Anterior cingulate cortex (tissue), 58 donors: ENCODE measurements at places on chromosomes 16 and 17.

GRCh38 chr17:44147812-44148211 is 6.1 kb downstream of the HROB start:
- DNase-seq, result no peak

DNA sequence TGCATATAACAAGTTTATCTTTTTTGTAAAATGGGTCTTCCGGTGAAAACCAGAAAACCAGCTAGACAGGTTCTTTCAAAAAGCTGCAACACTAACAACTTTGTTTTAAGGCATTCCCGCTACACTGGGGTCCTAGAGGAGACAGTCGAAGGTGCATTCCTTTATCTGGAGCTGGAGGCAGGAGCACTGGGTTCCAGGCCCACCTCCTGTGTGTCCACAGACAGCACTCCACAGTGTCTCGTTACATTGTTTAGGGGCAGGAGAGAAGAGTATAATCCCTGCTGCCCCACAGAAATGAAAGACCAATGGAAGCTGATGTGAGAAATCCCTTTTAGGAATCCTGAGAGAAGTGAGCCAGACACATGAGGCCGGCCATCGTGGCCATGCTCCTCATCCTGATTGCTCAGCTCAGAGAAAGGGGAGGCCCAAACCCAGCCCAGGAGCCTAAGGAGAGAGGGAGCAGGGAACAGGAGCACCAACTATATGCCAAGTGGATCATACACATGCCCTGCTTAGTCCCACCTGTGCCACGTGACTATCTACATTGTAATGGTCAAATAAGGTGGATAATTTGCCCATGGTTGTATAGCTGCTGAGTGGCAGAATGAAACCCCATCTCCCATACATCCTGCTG is 59.5 kb downstream of the CCDC182 start:
- no peak for DNase-seq

DNA sequence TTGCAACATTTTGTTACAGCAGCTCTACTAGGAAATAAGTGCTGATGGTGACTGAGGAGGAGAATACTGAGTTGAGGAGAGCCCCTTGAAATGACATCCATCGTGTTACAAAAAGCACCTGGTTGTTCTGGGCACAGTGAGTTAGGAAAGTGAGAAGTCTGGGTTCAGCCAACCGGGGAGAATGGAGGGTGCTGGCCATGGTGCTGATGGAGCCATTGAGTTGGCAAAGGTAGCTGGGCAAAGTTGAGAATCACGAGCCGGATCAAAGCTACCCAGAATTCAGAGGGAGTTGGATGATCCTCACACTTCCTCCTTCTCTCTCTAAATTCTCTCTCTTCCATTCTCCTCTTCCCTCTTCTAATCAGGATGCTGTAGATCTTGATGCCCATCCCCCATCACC is 35.0 kb upstream of the ASIC2 start:
- no peak for DNase-seq

GRCh38 chr17:6660805-6661463 is 9.4 kb downstream of the C17orf100 start:
- no peak for DNase-seq

GRCh38 chr17:42422958-42423712 is at the start of gene CAVIN1:
TSS of gene CAVIN1 (minus strand) at chr17:42423256. CDS start at chr17:42423097, 159 bp downstream.
- peak; percentile 72 for DNase-seq

- DNase-seq, result no peak
Observed at GRCh38 chr16:62738666-62739460, 702.6 kb upstream of the CDH8 start.

GRCh38 chr17:72077326-72077960 is 43.4 kb upstream of the SOX9 start:
- DNase-seq, result no peak

GRCh38 chr16:12896562-12896961 is 4.8 kb upstream of the SHISA9 start:
- no peak for DNase-seq

- no peak for DNase-seq
Observed at GRCh38 chr17:231966-232807, 50.7 kb upstream of the DOC2B start.

DNA sequence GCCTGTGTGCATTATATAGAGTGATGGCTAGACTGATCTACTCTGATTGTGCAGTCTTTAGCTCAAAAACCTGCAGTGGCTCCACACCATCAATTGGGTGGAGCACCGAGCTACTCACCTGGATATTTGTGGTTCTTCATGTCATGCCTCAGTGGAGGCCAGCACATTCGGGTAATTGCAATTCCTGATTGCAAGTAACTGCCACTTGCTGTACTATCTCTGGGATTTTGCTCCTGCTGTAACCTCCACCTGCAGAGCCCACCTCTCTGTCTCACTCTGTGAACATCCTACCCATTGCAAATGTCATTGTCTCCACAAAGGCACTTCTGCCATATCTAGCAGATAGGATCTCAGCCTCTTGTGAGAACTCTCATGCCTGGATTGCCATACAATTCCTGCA is 1.7 kb upstream of the CCL1 start:
- no peak for DNase-seq
